MCF 10A (cell line): ENCODE measurements at places on chromosomes 5 and 9. TPM values are rescaled to one million over a fixed set of nuclear protein-coding genes. Genes with fewer than 3 reads are reported as not detected.

DIRAS2 gene
- total RNA-seq, result not detected in 2 replicates

GRCh38 chr9:121914604-121915303, 178.4 kb downstream of the TTLL11 start:
- no peak overlapping the region for H3K4me3 ChIP-seq
- peak overlapping the region; percentile 75 for H3K27ac ChIP-seq
- peaks cover 9% of the 10 kb centered on the region for H3K36me3 ChIP-seq
- peaks cover 8% of the 10 kb centered on the region for H3K4me1 ChIP-seq

GRCh38 chr9:118271936-118272335, 567.7 kb downstream of the TLR4 start:
- no peaks in the 10 kb centered on the region for H3K36me3 ChIP-seq
- no peaks in the 10 kb centered on the region for H3K27me3 ChIP-seq
- no peak overlapping the region for H3K4me3 ChIP-seq
- H3K27ac ChIP-seq, result no peak overlapping the region
- peak; percentile 38 for DNase-seq

GRCh38 chr5:113330533-113331208, 104.1 kb downstream of the TSSK1B start:
- H3K4me3 ChIP-seq, result peak overlapping the region; percentile 44
- H3K27ac ChIP-seq, result peak overlapping the region; percentile 17
- peaks cover 20% of the 10 kb centered on the region for H3K4me1 ChIP-seq

GRCh38 chr9:37514999-37515398, 29.3 kb downstream of the POLR1E start:
- no peak overlapping the region for H3K4me3 ChIP-seq
- H3K36me3 ChIP-seq, result no peaks in the 10 kb centered on the region
- no peaks in the 10 kb centered on the region for H3K27me3 ChIP-seq
- no peaks in the 10 kb centered on the region for H3K4me1 ChIP-seq
- no peak overlapping the region for H3K27ac ChIP-seq

- no peaks in the 10 kb centered on the region for H3K36me3 ChIP-seq
- H3K4me1 ChIP-seq, result no peaks in the 10 kb centered on the region
- H3K4me3 ChIP-seq, result no peak overlapping the region
- H3K27me3 ChIP-seq, result no peaks in the 10 kb centered on the region
- H3K27ac ChIP-seq, result peak overlapping the region; percentile 27
Measured at GRCh38 chr9:81759680-81760215, 70.4 kb upstream of the TLE1 start.

DNA sequence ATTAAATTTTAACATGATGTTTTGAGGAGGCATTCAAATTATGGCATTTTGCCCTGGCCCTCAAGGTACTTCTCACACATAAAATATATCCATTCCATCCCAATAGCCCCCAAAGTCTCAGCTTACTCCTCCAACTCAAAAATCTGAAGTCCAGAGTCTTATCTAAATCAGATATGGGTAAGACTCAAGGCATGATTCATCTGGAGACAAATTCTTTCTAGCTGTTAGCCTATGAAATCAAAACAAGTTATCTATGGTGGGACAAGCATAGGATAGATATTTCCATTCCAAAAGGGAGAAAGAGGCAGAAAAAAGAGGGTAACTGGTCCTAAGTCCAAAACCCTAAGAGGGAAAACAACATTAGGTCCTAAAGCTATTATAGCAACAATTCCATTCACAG, 408.4 kb downstream of the ZNF608 start:
- H3K4me3 ChIP-seq, result no peak overlapping the region
- no peak for DNase-seq
- no peaks in the 10 kb centered on the region for H3K27me3 ChIP-seq
- no peak overlapping the region for H3K27ac ChIP-seq
- no peaks in the 10 kb centered on the region for H3K4me1 ChIP-seq
